ENCODE measurements at places on chromosomes 11 and 22.

DNA sequence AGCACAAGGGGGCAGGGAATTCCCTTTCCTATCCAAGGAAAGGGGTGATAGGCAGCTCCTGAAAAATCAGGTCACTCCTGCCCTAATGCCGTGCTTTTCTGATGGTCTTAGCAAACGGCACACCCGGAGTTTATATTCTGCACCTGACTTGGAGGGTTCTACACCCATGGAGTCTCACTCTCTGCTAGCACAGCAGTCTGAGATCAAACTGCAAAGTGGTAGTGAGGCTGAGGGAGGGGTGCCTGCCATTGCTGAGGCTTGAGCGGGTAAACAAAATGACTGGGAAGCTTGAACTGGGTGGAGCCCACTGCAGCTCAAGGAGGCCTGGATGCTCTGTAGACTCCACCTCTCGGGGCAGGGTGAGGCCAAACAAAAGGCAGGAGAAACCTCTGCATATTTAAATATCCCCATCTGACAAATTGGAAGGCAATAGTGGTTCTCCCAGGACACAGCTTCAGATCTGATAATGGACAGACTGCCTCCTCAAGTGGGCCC lies 194.7 kb downstream of the OR4A47 start:
- no peak for DNase-seq

GRCh38 chr11:126158054-126158791 lies 53.2 kb downstream of the RPUSD4 start:
- DNase-seq: no peak

- peak; percentile 57 for DNase-seq
Observed at GRCh38 chr22:36935694-36936093, 22.3 kb downstream of the CSF2RB start.

- DNase-seq: no peak
Observed at GRCh38 chr11:65778901-65779668, 1.7 kb downstream of the AP5B1 start.

DNA sequence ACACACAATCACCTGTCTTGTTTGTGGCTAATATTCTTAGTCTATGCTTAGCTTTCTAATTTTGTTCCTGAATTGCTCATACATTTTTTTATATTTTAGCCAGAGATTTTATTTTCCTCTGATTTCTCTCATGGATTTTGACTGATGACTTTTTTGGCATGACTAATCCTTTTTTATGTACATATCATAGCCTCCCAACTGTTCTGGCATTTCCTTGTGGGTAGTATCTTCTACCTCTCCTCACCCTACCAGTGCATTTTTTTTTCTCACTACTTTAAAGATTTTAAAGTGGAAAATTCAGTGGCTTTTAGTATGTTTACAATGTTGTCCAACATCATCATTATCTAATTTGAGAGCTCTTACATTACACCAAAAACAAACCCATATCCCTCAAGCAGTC lies 84.4 kb upstream of the TENM4 start:
- DNase-seq: no peak

GRCh38 chr11:72102946-72103753 lies at the start of gene LAMTOR1:
TSS of gene LAMTOR1 (minus strand) at chr11:72103297. CDS start at chr11:72103224, 73 bp downstream.
- DNase-seq: peak; percentile 100

- no peak for DNase-seq
Observed at GRCh38 chr11:2306877-2307500, 5.2 kb downstream of the TSPAN32 start.

DNA sequence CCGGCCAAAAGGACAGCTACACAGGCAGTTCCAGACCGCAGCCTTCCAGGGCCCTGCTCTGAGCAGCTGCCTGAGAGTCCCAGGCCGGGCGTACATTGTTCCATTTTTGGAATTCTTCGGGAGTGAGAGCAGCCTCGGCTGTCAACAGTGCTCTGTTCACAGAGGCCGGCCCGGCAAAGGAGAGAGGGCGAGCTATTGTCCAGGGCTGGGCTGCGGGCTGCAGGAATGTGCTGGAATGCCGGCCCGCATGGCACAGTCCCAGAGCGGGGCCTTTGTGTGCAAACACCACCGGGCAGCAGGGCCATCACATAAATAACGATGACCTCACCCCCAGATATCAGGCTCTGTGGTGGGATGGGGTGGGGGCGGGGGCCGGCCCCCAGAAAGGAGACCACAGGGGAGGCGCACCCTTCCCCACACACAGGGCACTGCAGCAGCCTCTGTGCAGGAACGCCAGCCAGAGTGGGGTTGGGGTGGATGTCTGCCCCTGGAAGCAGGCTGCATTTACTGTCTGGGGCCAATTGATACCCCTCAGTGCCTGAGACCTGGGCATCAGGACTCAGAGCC lies 15.8 kb downstream of the LINC01488 start:
- DNase-seq: peak; percentile 44

DNA sequence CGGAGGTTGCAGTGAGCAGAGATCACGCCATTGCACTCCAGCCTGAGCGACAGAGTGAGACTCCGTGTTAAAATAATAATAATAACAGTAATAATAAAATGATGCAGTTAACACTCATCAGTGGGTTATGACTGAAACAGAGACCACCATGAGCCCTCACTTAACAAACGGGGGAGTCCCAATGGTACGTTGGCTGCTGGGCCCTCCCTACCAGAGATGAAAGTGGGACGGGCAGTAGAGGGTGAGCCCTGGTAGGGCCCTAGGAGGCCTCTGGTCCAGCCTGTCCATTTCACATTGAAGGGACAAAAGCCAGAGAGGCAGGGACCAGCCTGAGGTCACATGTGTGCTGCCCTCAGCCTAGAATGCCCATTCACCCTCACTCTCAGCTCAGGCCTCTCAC lies 13.7 kb upstream of the KIAA0930 start:
- DNase-seq: no peak

DNA sequence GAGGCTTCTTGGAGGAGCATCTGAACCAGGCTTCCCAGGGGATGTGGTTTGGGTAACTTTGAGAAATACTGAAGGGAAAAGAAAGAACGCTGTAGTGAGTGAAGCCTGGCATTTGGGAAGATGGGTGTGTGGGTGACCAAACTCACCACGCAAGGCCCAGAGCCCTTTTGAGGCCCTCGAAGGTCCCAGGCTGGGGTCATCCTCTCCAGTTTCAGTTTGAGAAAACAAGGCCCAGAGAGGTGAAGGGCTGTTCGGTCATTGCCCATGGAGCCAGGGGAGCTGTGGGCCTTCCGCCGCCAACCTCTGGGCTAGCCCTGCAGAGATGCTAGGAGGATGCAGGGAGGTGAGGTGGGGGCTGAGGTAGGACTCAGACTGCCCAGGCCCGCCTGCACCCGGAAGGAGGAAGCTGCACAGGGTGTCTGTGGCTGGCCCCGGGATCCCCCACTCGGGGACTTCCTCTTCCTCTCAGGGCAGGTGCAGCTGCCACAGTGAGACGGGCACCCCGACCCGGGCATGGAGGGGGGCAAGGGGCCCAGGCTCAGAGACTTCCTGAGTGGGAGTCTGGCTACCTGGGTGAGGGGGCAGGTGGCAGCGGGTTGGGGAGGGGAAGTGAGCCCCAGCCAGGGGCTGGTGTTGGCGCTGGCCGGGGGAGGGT lies at the start of gene CCDC88B:
Gene CCDC88B, plus strand, starts transcription at position 451 of the 655 bp plus-strand sequence. Its CDS starts 63 bp downstream, at position 514.
- DNase-seq: peak; percentile 95

- DNase-seq: no peak
Observed at GRCh38 chr22:22037740-22038139, 55.2 kb upstream of the TOP3B start.

GRCh38 chr22:37806409-37807333 lies 1.1 kb upstream of the GCAT start:
- DNase-seq: no peak

GRCh38 chr11:11432621-11433319 lies 79.7 kb upstream of the CSNK2A3 start:
- no peak for DNase-seq

DNA sequence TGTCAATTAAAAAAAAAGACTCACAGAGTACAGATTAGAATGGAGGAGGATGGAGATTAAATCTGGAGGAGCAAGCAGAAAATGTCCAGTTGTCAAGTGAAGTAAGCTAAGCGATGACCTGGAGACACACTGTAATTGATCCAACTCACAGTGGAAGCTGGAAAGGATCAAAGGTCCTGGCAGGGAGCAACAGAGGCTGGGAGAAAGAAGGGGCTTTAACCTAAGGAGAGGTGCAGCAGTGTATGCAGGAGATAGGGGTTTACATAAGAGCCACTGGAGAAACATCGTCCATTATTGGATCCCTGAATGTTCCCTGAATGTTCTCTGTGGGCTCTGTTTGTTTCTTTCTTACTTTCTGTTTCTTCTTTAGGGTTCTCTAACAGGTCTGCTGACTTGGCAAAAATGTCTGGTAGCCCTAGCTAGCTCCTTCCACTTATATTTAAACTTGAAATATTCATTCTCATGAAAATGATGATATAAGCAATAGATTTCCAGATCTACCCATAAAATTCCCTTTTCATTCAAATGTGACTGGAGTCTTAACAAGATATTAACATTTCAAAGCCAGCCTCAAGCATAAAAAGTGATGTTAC lies 30.1 kb upstream of the CAT start:
- DNase-seq: no peak

- DNase-seq: no peak
Observed at GRCh38 chr11:32723332-32723731, 71.1 kb downstream of the CCDC73 start.

- no peak for DNase-seq
Observed at GRCh38 chr11:72762641-72763304, 10.6 kb upstream of the ARAP1 start.

- DNase-seq: no peak
Observed at GRCh38 chr22:17234144-17234623, 14.9 kb upstream of the ADA2 start.

GRCh38 chr11:102220728-102221467 lies 96.4 kb upstream of the BIRC3 start:
- no peak for DNase-seq

DNA sequence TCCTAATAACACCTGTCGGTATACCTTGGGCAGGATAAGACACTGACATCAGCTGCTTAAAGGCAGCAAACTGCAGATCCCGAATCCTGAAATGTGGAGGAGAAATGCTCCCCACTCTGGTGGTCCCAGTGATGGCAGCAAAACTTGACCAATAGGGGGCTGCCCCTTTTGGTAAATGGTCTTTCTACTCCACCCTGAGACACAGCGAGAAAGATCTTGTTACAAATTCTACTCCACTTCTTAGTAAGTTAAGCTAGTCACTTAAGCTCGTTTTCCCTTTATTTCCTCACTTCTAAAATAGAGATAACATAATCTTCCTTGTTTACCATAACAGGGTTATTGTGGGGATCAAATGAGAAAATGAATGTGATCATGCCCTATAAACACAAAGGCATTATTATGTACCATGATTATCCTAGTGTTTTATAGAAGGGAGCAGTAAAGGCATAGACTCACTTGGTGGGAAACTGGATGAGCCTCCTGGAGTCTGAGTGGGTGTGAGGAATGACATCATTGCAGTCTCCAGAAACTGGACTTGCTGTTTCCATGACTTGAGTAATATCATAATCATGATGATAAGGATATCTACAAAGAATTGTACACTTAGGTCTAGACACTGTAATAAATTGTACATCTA lies 50.9 kb downstream of the ENDOD1 start:
- no peak for DNase-seq

DNA sequence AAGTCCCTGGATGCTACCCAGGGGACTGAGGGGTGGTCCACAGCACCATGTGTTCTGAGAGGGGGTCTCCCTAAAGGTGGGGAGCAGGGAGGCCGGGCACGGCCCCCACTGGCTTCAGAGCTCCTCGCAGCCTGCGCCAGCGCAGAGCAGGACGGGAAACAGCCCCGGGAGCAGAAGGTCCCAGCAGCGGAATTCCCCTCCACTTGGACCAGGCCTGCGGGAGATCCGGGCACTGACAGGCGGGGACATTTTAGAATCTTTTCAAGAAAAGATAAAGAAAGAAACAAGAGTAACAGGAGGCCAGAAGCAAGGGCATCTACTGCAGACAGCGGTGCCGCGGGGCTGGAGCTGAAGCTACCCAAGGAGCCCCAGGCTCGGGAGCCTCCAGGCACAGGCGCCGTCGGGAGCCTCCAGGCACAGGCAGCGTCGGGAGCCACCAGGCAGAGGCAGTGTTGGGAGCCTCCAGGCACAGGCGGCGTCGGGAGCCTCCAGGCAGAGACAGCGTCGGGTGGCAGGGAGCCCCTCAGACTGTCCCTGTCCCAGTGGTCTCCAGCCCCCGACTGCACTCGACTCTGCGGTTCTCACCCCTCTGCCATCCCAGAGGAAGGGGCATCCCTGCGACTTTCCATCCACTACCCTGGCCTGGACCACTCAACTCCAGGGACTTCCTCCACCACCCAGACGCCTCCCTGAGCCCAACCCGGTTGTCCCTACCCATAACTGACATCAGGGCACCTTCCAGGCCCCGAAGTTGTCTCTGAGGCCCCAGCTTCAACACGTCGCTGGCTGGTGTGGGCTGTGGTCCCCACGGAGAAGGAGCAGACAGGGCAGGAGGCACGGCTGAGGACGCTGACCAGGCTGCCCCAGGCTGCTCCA lies 211.1 kb downstream of the BRD1 start:
- DNase-seq: no peak

- no peak for DNase-seq
Observed at GRCh38 chr22:36901411-36902142, 11.9 kb upstream of the CSF2RB start.

- peak; percentile 92 for DNase-seq
Observed at GRCh38 chr11:118930094-118930712, 4.5 kb upstream of the BCL9L start.

DNA sequence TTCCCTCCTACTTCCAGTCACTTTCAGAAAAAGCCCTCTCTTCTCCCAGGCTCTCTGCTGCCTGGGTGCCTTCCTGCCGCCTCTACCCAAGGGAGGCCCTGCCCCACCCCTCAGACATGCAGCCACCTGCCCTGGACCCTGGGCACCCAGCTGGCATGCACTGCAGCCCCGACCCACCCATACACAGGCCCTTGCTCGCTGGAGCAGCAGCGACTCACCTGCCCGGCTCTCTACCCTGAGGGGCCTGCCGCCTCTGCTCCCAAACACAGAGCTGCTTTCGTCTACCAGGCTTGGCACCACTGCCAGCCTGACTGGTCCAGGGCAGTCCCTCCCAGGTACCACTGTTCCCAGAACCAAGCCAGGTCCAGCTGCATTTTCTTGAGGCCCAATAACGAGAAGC lies 1.2 kb upstream of the TSSK2 start:
- no peak for DNase-seq

DNA sequence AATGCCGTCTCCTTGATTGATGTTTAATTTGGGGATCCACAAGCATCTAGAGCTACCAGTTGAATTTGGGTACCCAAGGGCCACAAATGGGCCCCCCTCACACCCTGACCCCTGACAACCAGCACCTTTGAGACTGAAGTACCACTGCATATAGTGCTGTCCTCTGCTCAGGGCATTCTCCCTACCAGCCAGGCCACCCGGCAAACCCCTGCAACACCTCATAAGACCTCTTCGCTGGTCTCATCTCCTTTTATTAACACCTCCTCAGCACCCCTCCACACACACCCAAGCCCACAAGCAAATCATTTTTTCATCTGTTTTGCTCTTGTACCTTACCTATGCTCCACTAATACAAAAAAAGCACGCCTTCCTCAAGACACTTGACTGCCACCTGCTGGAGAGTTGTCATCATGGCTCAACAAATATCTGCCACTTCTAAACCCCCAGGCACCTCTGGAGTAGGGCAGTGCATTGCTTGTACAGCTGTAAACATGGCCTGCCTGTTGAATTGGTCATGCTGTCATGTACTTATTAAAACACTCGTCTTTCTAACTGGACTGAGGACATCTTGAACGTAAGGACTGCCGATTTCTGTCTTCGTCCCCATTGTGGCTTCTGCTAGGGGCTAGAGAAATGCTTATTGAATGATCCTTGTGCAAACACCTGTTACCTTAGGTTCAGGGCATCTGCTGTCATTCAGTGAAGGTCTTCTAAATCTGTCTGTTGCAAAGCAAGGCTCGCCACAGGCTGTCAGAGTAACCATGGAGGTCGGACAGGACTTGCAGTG lies 66.5 kb downstream of the BMAL1 start:
- no peak for DNase-seq

GRCh38 chr22:29327089-29327764 lies 11.7 kb upstream of the RASL10A start:
- no peak for DNase-seq

GRCh38 chr11:123273616-123274015 lies 78.6 kb upstream of the CLMP start:
- no peak for DNase-seq

Measured in lower leg skin (tissue), 4 donors.